Left ventricle myocardium inferior (tissue), 1 donor: ENCODE measurements at places on chromosomes 11 and 22.

GRCh38 chr11:102676084-102676483 is 29.5 kb downstream of the MMP27 start:
- H3K4me3 ChIP-seq: no peak overlapping the region
- peaks cover 12% of the 10 kb centered on the region for H3K27me3 ChIP-seq
- DNase-seq: no peak
- H3K4me1 ChIP-seq: no peaks in the 10 kb centered on the region
- no peaks in the 10 kb centered on the region for H3K36me3 ChIP-seq
- H3K27ac ChIP-seq: no peak overlapping the region

DNA sequence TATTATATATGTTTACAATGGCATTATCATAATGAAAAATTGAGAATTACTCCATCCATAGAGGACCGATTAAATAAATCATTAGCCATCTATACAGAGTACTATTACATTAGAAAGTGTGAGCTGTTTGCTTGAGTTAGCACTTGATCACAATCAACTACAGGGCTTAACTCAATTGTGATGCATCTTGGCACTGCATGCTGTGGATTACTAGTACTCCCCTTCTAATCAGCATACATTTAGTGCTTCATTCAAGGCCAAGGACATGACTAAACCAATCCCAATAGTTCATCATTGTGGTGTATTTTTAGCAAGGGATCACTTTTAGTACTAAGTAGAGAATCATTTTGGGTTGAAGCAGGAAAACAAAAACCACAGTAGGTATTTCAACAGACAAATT is 23.5 kb upstream of the ARHGAP42 start:
- H3K4me1 ChIP-seq: no peaks in the 10 kb centered on the region
- H3K4me3 ChIP-seq: no peak overlapping the region
- no peak for DNase-seq
- H3K27me3 ChIP-seq: no peaks in the 10 kb centered on the region
- H3K36me3 ChIP-seq: no peaks in the 10 kb centered on the region
- H3K27ac ChIP-seq: no peak overlapping the region

- peaks cover 82% of the 10 kb centered on the region for H3K4me1 ChIP-seq
- H3K27ac ChIP-seq: peak overlapping the region; percentile 91
- peak; percentile 66 for DNase-seq
- peaks cover 35% of the 10 kb centered on the region for H3K36me3 ChIP-seq
- peak overlapping the region; percentile 34 for H3K4me3 ChIP-seq
Measured at GRCh38 chr11:65588199-65589054, 7.2 kb downstream of the KCNK7 start.

DNA sequence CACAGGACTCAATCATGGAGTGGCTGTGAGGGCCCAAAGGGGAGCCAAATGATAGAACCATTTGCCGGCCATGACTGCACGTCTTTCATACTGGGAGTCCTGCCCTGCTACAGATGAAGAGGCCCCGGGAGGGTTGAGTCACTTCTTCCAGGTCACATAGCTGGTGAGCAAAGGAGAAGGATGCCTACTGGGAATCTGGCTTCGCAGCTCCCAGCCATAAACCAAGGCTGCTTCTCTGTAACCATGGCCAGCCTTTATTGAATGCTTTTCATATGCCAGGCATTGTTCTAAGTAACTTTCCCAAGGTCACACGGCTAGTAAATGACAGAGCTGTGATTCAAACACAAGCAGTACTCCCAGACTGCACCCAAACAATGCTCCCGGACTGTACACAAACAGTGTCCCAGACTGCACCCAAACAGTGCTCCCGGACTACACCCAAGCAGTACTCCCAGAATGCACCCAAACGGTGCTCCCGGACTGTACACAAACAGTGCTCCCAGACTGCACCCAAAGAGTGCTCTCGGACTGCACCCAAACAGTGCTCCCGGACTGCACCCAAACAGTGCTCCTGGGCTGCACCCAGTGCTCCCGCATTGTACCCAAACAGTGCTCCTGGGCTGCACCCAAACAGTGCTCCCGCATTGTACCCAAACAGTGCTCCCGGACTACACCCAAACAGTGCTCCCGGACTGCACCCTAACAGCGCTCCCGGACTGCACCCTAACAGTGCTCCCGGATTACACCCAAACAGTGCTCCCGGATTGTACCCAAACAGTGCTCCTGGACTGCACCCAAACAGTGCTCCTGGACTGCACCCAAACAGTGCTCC is 89.8 kb downstream of the FBXO7 start:
- H3K4me1 ChIP-seq: peaks cover 25% of the 10 kb centered on the region
- no peak overlapping the region for H3K4me3 ChIP-seq
- no peak for DNase-seq
- no peaks in the 10 kb centered on the region for H3K27me3 ChIP-seq

- no peaks in the 10 kb centered on the region for H3K36me3 ChIP-seq
- no peak overlapping the region for H3K4me3 ChIP-seq
- peak overlapping the region; percentile 78 for H3K27ac ChIP-seq
- H3K4me1 ChIP-seq: peaks cover 35% of the 10 kb centered on the region
- peak; percentile 33 for DNase-seq
Measured at GRCh38 chr11:114044042-114044871, 15.3 kb upstream of the ZBTB16 start.

DNA sequence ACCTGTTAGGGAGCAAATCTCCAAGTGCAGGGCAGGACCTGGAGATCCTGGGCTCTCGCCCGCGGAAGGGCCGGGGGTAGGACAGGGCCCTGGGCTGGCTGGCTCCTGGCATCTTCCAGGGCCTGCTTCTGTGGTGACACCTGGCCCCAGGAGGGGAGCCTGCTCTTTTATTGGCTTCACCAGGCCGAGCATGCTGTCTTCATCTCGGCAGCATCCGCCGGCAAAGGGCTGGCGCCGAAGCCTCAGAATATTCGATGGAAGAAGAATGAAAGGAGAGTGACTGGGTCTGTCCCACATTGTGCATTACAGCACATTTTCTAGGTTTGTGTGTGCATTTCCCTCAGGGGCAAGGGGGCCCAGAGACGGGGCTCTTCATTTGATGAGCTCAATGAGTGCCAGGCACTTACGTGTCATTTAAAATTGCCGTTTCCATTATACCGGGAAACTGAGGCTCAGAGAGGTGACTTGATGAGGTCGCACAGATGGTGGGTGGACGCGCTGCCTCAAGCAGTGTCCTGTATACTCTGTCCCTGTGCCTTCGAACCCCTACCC is 70.0 kb downstream of the RBX1 start:
- H3K4me3 ChIP-seq: peak overlapping the region; percentile 84
- DNase-seq: peak; percentile 14
- H3K27ac ChIP-seq: peak overlapping the region; percentile 99
- peaks cover 26% of the 10 kb centered on the region for H3K4me1 ChIP-seq

- no peaks in the 10 kb centered on the region for H3K27me3 ChIP-seq
- H3K4me1 ChIP-seq: no peaks in the 10 kb centered on the region
- no peak overlapping the region for H3K4me3 ChIP-seq
Measured at GRCh38 chr11:117134431-117134830, 9.7 kb upstream of the PAFAH1B2 start.

- H3K27ac ChIP-seq: no peak overlapping the region
- H3K4me1 ChIP-seq: no peaks in the 10 kb centered on the region
- no peak for DNase-seq
- no peaks in the 10 kb centered on the region for H3K27me3 ChIP-seq
- H3K4me3 ChIP-seq: no peak overlapping the region
Measured at GRCh38 chr11:112437096-112437495, 176.4 kb upstream of the PLET1 start.
